ENCODE measurements at places on chromosomes 1 and 21.

GRCh38 chr1:1207571-1207892 lies 1.1 kb upstream of the TNFRSF18 start:
- DNase-seq = no peak

GRCh38 chr1:242886137-242886536 lies 361.6 kb upstream of the PLD5 start:
- DNase-seq = no peak

DNA sequence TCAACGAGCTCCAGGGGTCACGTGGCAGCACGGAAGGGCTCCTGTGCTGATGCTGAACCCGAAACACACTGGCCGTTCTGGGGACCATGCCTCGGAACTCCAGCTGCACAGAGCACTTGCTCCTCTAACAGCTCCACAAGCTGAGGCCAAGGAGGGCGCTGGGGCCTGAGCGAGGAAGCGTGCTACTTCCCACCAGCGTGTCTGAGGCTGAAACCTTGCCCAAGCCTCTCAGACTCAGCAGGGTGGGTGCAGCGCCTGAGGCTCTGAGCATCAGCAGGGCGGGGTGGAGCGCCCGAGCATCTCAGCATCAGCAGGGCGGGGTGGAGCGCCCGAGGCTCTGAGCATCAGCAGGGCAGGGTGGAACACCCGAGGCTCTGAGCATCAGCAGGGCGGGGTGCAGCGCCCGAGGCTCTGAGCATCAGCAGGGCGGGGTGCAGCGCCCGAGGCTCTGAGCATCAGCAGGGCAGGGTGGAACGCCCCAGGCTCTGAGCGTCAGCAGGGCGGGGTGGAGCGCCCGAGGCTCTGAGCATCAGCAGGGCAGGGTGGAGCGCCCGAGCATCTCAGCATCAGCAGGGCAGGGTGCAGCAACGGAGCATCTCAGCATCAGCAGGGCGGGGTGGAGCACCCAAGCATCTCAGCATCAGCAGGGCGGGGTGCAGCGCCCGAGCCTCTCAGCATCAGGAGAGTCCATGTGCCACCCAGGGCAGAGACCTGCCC lies 9.6 kb downstream of the WRAP73 start:
- DNase-seq = no peak

GRCh38 chr1:234458352-234459017 lies 20.5 kb downstream of the TARBP1 start:
- DNase-seq = no peak

GRCh38 chr1:243796016-243796415 lies 54.0 kb downstream of the AKT3 start:
- no peak for DNase-seq

All from KBM-7 (cell line).